ENCODE measurements at places on chromosomes 3 and 15.

GRCh38 chr3:127233371-127233770, 40.4 kb downstream of the PRR23E start:
- no peak for DNase-seq

DNA sequence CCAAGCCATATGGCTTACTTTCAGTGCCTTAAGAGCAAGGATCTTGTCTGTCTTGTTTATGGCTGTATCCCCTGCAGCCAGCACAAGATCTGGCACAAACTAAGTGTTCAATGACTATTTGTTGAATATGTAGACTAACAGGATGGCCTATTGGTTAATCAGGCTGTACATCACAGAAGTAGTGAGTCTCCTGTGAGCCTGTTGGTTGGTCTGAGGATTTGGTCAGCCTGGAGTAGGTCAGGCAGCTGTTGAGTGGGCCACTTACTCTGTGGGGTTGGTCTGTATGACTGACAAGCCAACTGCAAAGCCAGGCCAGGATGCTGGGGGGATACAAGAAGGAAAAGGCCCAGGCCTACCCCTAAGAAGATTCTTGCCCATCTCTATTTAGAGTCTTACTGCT, 33.4 kb upstream of the CILP start:
- DNase-seq = no peak

DNA sequence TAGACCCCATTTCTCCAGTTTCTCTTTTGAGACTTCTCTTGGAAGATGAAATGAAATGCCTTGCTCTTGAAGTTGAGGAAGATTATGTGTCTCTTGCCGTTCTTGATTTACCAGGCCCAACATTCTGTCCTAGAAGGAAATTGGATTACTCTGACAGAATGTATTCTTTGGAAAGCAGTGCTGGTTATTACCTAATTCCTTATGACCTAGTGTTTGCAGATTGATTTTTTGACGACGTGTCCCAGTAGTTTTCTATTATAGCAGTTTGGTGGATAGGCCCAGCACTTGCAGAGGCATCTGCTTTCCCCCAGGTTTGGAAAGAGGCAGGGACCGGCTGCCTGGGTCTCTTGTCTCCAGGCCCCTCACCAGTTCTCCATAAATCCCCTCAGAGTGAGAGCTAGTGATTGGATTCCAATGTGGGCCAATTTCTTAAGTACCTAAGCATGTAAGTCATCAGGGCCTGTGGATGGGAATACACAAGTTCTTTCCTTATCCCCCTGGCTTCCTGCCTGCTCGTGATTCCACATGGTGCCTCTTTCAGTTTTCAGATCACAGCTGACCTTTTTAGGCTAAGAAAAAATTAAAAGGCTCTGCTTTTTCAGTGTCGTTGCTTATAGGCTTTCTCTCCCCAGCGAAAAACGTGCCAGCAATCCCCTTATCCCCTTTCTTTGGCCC, 50.2 kb downstream of the EPHB3 start:
- no peak for DNase-seq

- no peak for DNase-seq
Measured at GRCh38 chr3:13495351-13495813, 15.3 kb downstream of the HDAC11 start.

DNA sequence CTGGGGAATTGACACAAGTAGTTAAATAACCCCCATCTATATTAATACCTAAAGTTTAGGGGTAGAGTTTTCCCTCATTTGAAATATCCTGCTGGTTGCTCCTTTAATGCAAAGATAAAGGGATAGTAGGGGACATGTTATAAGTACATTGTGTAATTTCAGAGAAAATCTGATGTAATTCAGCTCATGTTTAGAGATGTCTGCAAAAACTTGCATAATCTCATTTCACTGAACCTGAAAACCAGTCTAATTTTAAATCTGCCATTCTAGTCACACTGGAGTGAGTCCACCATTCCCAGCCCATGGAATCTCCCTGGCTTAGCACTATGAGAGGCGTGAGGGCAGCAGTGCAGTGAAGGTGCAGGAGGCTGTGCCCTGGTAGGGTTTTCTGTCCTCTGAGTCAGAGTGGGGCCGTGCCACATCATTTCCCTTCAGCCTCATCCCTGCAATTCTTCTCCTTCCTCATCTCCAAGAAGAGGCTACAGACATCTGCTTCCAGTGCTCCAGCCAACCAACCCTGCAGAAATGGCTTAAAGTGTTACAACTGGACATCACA, 246.3 kb upstream of the UMPS start:
- DNase-seq = no peak

GRCh38 chr3:19384868-19385267, 236.6 kb downstream of the KCNH8 start:
- DNase-seq = no peak
